ENCODE measurements at places on chromosomes 11 and 22.

- H3K4me3 ChIP-seq, result no peak overlapping the region
- H3K36me3 ChIP-seq, result no peaks in the 10 kb centered on the region
- no peak for DNase-seq
- peaks cover 11% of the 10 kb centered on the region for H3K4me1 ChIP-seq
- H3K27ac ChIP-seq, result no peak overlapping the region
Observed at GRCh38 chr11:128061281-128061871, 526.0 kb downstream of the ETS1 start.

- DNase-seq, result no peak
- no peak overlapping the region for H3K4me3 ChIP-seq
- H3K36me3 ChIP-seq, result no peaks in the 10 kb centered on the region
- no peaks in the 10 kb centered on the region for H3K4me1 ChIP-seq
- no peak overlapping the region for H3K27ac ChIP-seq
- H3K27me3 ChIP-seq, result no peaks in the 10 kb centered on the region
Observed at GRCh38 chr11:29616611-29617010, 400.2 kb downstream of the KCNA4 start.

GRCh38 chr22:35705141-35705540, 12.5 kb upstream of the APOL5 start:
- H3K27me3 ChIP-seq, result no peaks in the 10 kb centered on the region
- no peak overlapping the region for H3K4me3 ChIP-seq
- no peak for DNase-seq
- H3K27ac ChIP-seq, result no peak overlapping the region

DNA sequence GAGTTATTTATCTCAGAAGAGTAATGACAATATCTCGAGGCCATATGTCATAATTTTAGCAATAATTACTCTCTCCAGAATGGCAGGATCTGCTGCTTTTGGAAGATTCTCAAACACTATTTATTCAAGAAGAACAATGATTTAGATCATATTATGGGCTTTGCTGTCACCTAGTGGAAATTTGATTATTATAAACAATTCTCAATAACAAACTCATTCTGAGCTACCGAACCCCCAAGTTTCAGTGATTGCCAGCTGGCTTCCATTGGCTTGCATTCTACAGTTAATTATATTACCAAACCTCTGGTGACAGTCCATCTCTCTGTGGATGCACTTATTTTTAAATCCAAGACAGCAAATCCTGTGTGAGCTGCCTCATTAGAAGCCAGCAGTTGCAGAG, 27.9 kb upstream of the SLC36A4 start:
- H3K4me1 ChIP-seq, result no peaks in the 10 kb centered on the region
- no peak for DNase-seq
- no peak overlapping the region for H3K4me3 ChIP-seq
- H3K27ac ChIP-seq, result no peak overlapping the region

DNA sequence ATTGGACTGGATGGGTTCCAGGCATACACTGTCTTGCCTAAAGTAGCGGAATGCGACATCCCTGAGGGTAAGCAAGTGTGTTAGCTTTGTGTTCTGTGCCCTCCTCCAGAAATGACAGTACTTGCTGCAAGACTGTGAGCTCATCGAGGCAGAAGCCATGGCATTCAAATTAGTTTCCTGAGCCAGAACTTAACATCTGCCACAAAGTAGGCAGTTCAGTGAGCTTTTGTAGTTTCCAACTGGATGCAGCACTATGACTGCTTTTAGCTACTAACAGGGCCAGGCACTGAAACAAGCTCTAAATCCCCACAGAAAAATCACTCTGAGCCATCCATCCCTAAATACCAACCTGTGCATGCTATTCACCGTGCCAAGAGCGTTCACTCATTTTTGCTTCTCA, 1.2 kb upstream of the FAR1 start:
- H3K4me1 ChIP-seq, result peaks cover 25% of the 10 kb centered on the region
- peaks cover 12% of the 10 kb centered on the region for H3K27me3 ChIP-seq
- peak overlapping the region; percentile 62 for H3K27ac ChIP-seq
- DNase-seq, result no peak
- peak overlapping the region; percentile 94 for H3K4me3 ChIP-seq
- H3K36me3 ChIP-seq, result peaks cover 14% of the 10 kb centered on the region

GRCh38 chr11:130159657-130160497, at the start of gene ST14:
Gene ST14 (plus strand): TSS chr11:130159782. CDS start chr11:130159980, 198 bp downstream.
- DNase-seq, result no peak
- H3K4me1 ChIP-seq, result peaks cover 14% of the 10 kb centered on the region
- no peak within 1 kb of the TSS for H3K27ac ChIP-seq

DNA sequence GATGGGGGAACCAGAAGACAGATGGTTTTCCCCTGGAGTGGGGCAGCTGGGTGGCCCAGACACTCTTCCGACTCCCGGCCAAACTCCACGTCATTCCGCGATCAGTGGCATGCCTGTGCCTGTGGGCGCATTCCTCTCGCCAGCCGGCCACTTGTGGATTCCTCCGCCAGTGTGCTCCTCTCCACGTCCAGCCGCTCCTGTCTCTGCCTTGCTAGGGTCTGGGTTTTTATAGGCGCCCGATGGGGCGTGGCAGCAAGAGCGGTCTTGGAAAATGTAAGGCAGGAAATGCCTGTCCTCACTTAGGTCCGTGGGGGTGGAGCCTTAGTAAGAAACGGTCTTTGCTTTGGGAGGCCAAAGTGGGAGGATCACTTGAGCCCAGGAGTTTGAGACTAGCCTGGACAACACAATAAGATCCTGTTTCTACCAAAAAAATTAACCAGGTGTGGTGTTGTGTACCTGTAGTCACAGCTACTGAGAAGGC, 81.6 kb upstream of the SEPTIN5 start:
- H3K4me1 ChIP-seq, result peaks cover 3% of the 10 kb centered on the region
- no peaks in the 10 kb centered on the region for H3K36me3 ChIP-seq
- peaks cover 23% of the 10 kb centered on the region for H3K27me3 ChIP-seq
- no peak overlapping the region for H3K27ac ChIP-seq
- no peak for DNase-seq

- H3K27me3 ChIP-seq, result no peaks in the 10 kb centered on the region
- no peak for DNase-seq
- no peak overlapping the region for H3K27ac ChIP-seq
- H3K36me3 ChIP-seq, result no peaks in the 10 kb centered on the region
Observed at GRCh38 chr11:62433141-62433903, 14.5 kb downstream of the SCGB1A1 start.

GRCh38 chr22:50526108-50526833, 873 bp upstream of the SCO2 start:
- H3K4me3 ChIP-seq, result peak overlapping the region; percentile 96
- no peaks in the 10 kb centered on the region for H3K27me3 ChIP-seq
- peaks cover 34% of the 10 kb centered on the region for H3K4me1 ChIP-seq

DNA sequence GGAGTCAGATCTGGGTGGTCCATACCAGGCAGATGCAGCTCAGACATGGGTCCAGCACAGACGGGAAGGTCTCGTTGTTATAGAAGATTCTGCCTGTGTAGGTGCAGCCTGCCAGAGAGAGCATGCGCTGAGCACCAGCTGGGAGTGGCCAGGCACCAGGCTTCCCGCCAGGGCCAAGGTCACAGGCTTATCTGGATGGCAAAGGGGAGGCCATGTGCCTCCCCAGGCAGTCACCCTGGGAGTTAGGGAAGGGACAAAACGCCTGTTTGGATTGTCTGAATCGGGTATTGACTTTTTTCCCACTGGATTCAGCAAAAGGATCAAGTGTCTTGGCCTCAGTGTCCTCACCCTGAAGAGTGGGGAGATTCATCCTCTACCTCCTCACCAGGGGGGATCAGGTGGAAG, 26.5 kb downstream of the PGA5 start:
- H3K36me3 ChIP-seq, result no peaks in the 10 kb centered on the region
- H3K27me3 ChIP-seq, result no peaks in the 10 kb centered on the region
- no peaks in the 10 kb centered on the region for H3K4me1 ChIP-seq
- H3K4me3 ChIP-seq, result no peak overlapping the region
- no peak overlapping the region for H3K27ac ChIP-seq
- DNase-seq, result no peak

GRCh38 chr11:77470504-77470903, 3.4 kb downstream of the PAK1 start:
- peaks cover 9% of the 10 kb centered on the region for H3K4me1 ChIP-seq
- H3K36me3 ChIP-seq, result peaks cover 19% of the 10 kb centered on the region
- no peak overlapping the region for H3K27ac ChIP-seq
- no peak overlapping the region for H3K4me3 ChIP-seq

GRCh38 chr11:75280227-75280701, 39.7 kb downstream of the TPBGL start:
- H3K36me3 ChIP-seq, result peaks cover 6% of the 10 kb centered on the region
- H3K27me3 ChIP-seq, result no peaks in the 10 kb centered on the region
- peak; percentile 73 for DNase-seq
- peak overlapping the region; percentile 80 for H3K27ac ChIP-seq
- H3K4me3 ChIP-seq, result no peak overlapping the region

GRCh38 chr11:118924591-118925585, 838 bp downstream of the BCL9L start:
- peaks cover 85% of the 10 kb centered on the region for H3K36me3 ChIP-seq
- peak overlapping the region; percentile 99 for H3K27ac ChIP-seq
- DNase-seq, result no peak
- peaks cover 60% of the 10 kb centered on the region for H3K4me1 ChIP-seq

GRCh38 chr11:63572026-63572688, 9.0 kb upstream of the PLAAT2 start:
- no peaks in the 10 kb centered on the region for H3K27me3 ChIP-seq
- DNase-seq, result no peak
- peaks cover 40% of the 10 kb centered on the region for H3K4me1 ChIP-seq
- H3K36me3 ChIP-seq, result peaks cover 5% of the 10 kb centered on the region
- peak overlapping the region; percentile 95 for H3K27ac ChIP-seq

DNA sequence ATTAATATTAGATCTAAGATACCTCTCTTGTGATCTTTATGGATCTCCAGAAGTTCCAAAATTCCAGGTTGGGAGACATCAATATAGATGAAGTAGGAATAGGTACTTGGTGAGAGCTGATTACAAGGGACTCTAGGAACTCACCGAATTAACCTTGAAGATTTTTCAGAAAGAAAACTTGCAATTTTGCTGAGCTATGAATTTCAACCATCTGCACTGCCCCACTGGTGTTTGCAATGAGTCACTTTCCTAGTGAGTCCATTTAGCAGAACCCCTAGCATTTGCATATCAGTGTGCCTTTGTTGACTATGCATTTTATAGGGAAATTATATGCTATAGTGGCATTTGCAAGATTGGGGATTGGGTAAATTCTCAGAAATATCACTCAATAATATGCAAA, 122.0 kb downstream of the CTNND1 start:
- H3K27me3 ChIP-seq, result peaks cover 12% of the 10 kb centered on the region
- no peak overlapping the region for H3K4me3 ChIP-seq
- no peaks in the 10 kb centered on the region for H3K36me3 ChIP-seq
- DNase-seq, result no peak
- no peaks in the 10 kb centered on the region for H3K4me1 ChIP-seq
- H3K27ac ChIP-seq, result no peak overlapping the region

- H3K36me3 ChIP-seq, result no peaks in the 10 kb centered on the region
- no peak overlapping the region for H3K27ac ChIP-seq
- H3K27me3 ChIP-seq, result peaks cover under 1% of the 10 kb centered on the region
- no peak for DNase-seq
- no peak overlapping the region for H3K4me3 ChIP-seq
- peaks cover 7% of the 10 kb centered on the region for H3K4me1 ChIP-seq
Observed at GRCh38 chr11:64654439-64654838, 63.4 kb downstream of the SLC22A12 start.

GRCh38 chr22:20783844-20784723, 10.2 kb downstream of the SERPIND1 start:
- DNase-seq, result peak; percentile 45
- H3K36me3 ChIP-seq, result peaks cover 17% of the 10 kb centered on the region

DNA sequence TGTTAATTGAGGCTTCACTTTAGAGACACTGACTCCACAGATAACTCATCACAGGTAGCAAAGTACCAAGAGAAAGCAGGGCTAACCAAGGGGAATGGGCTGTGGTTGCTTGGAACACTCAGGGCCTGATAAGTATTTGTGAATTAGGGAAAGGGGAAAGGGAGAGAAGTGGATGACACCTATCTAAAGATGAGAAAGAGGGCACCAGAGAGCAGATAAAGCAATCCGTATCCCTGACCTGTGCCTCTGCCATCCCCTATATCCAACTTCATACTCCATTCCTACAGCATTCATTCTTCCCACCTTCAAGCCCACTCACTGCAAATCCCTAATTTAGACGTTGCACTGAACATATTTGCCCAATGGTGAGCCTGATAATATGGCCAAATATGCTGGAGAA, 43.0 kb upstream of the API5 start:
- DNase-seq, result no peak
- H3K4me3 ChIP-seq, result no peak overlapping the region
- peaks cover 5% of the 10 kb centered on the region for H3K36me3 ChIP-seq
- H3K27ac ChIP-seq, result no peak overlapping the region
- peaks cover 2% of the 10 kb centered on the region for H3K4me1 ChIP-seq

- peak; percentile 74 for DNase-seq
- H3K36me3 ChIP-seq, result peaks cover 34% of the 10 kb centered on the region
- peak overlapping the region; percentile 87 for H3K4me3 ChIP-seq
- no peaks in the 10 kb centered on the region for H3K27me3 ChIP-seq
Observed at GRCh38 chr22:23137905-23138561, 3.8 kb downstream of the RSPH14 start.

- H3K4me3 ChIP-seq, result no peak overlapping the region
- no peak for DNase-seq
- H3K4me1 ChIP-seq, result no peaks in the 10 kb centered on the region
- no peak overlapping the region for H3K27ac ChIP-seq
Observed at GRCh38 chr11:111465400-111465799, 46.8 kb downstream of the BTG4 start.

DNA sequence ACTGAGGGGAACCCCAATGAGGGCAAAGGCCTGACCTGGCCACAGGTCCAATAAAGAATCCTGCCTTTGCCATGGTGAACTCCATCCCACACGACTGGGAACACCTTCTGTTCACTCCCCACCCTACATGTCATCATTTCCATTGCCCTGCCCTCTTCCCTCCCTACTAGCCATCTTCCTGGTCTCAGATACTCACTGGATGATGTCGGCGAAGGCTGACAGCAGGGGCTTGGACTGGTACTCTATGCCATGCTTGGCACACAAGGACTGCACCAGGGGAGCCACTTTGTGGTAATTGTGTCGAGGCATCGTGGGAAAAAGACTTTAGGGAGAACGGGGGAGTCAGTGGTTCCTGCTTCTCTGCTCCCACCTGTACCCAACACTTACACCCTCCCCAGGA, 9.9 kb downstream of the FEN1 start:
- H3K27me3 ChIP-seq, result no peaks in the 10 kb centered on the region
- no peak for DNase-seq
- H3K36me3 ChIP-seq, result no peaks in the 10 kb centered on the region

- peaks cover 43% of the 10 kb centered on the region for H3K27me3 ChIP-seq
- peaks cover 3% of the 10 kb centered on the region for H3K36me3 ChIP-seq
- no peak for DNase-seq
- H3K4me3 ChIP-seq, result no peak overlapping the region
- H3K4me1 ChIP-seq, result peaks cover 14% of the 10 kb centered on the region
Observed at GRCh38 chr11:64010783-64011182, 24.5 kb downstream of the OTUB1 start.

GRCh38 chr11:2519862-2520735, 75.3 kb downstream of the KCNQ1 start:
- no peak overlapping the region for H3K4me3 ChIP-seq
- peaks cover 4% of the 10 kb centered on the region for H3K36me3 ChIP-seq
- DNase-seq, result no peak
- H3K27me3 ChIP-seq, result peaks cover 6% of the 10 kb centered on the region

GRCh38 chr11:114562166-114562916, 2.7 kb upstream of the NXPE1 start:
- H3K4me1 ChIP-seq, result no peaks in the 10 kb centered on the region
- H3K36me3 ChIP-seq, result no peaks in the 10 kb centered on the region
- H3K4me3 ChIP-seq, result no peak overlapping the region
- DNase-seq, result no peak
